ENCODE measurements at places on chromosomes 5 and 9.

DNA sequence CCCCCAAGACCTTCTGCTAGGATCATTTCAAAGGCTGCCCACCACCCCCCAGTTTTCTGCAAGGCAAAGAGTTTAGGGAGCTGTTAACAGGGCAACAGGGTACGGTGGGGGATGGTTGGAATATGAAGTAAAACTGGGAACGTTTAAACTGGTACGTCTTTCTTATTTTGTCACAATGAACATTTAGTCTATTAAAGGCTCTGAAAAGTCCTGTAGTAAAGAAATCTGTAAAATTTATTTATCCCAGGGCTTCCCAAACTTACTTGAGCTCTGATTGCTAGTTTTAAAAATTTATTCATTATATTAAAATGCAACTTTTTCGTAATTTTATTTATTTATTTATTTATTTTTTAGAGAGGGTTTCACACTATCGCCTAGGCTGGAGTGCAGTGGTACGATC is 62.0 kb downstream of the USP20 start:
- no peak for DNase-seq

DNA sequence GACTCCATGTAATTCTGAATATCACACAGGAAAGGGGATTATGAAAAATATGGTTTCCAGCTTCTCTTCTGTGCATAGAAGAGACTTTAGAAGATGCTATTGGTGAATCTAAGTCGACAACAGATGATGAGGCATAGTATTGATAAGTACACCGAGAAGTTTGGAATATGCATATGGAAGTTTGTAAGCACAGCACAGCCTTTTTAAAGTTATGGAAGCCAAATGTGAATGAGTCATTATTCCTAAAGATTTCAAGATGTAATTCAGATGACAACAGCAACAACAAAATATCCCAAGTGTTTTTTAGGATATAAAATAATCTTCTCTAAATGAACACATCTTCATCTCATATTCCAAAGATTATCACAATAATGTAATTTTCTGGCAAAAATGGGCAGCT is 1723.3 kb downstream of the EFNA5 start:
- DNase-seq, result no peak

- no peak for DNase-seq
These were observed 51.2 kb downstream of the SLC1A3 start for GRCh38 chr5:36657563-36657995.

- DNase-seq, result no peak
These were observed 2.7 kb downstream of the ANKRD33B start for GRCh38 chr5:10566543-10567068.

- DNase-seq, result no peak
These were observed 113.8 kb downstream of the TLE4 start for GRCh38 chr9:79685577-79685976.

Data from stimulated activated CD8-positive, alpha-beta memory T cell treated with anti-CD3 and anti-CD28 coated beads, Interleukin-4, amount 100 ng/mL, for 48 hours (primary cell).